Sciatic nerve (tissue), 2 donors: ENCODE measurements at places on chromosomes 6 and 20. TPM values are rescaled to one million over a fixed set of nuclear protein-coding genes. Genes with fewer than 3 reads are reported as not detected.

The VSTM2L gene
- total RNA-seq = 1.6 TPM

The CDSN gene
- total RNA-seq = not detected

The SYNDIG1 gene
- 17.9 TPM for total RNA-seq

The RCAN2 gene
- 14.8 TPM for total RNA-seq

The HLA-DRB5 gene
- 56.6 TPM for total RNA-seq

The VWA7 gene
- 0.94 TPM for total RNA-seq

The RAB44 gene
- total RNA-seq = 0.27 TPM

The SLC22A7 gene
- not detected for total RNA-seq

The TCP1 gene
- total RNA-seq = 107 TPM

The AIF1 gene
- total RNA-seq = 50.6 TPM

The CDC5L gene
- total RNA-seq = 20.3 TPM

The KIAA1755 gene
- total RNA-seq = 56.0 TPM

The MEI4 gene
- 0.13 TPM for total RNA-seq

The PLEKHG1 gene
- total RNA-seq = 57.7 TPM

The NKAIN4 gene
- total RNA-seq = 3.0 TPM

The SMPDL3A gene
- 9.3 TPM for total RNA-seq

The C6orf52 gene
- 1.1 TPM for total RNA-seq

The CNKSR3 gene
- total RNA-seq = 22.2 TPM

The HLA-DMB gene
- total RNA-seq = 46.9 TPM

The DLK2 gene
- total RNA-seq = 0.45 TPM

The SRSF12 gene
- total RNA-seq = 2.0 TPM

The FUT9 gene
- total RNA-seq = 0.27 TPM

The DEFB132 gene
- total RNA-seq = not detected

The GRM1 gene
- 0.45 TPM for total RNA-seq

The CST1 gene
- 2.5 TPM for total RNA-seq

The AGER gene
- 13.6 TPM for total RNA-seq

The FOXA2 gene
- not detected for total RNA-seq

The SNAP25 gene
- total RNA-seq = 2.5 TPM

The SH3BGRL2 gene
- total RNA-seq = 35.9 TPM

The PAX1 gene
- total RNA-seq = 0.27 TPM

The BPI gene
- 2.3 TPM for total RNA-seq

The CCDC170 gene
- 4.5 TPM for total RNA-seq

The RBM24 gene
- 3.1 TPM for total RNA-seq

The ECT2L gene
- 0.49 TPM for total RNA-seq

The KCNK15 gene
- total RNA-seq = 3.2 TPM

The PKIB gene
- total RNA-seq = 2.2 TPM

The FGD2 gene
- total RNA-seq = 19.7 TPM

The MAP1LC3A gene
- 72.1 TPM for total RNA-seq

The ERMARD gene
- total RNA-seq = 32.5 TPM

The NUDT3 gene
- 83.1 TPM for total RNA-seq

The EMILIN3 gene
- 9.9 TPM for total RNA-seq

The IBTK gene
- 38.2 TPM for total RNA-seq

The DPPA5 gene
- not detected for total RNA-seq

The TMEM244 gene
- total RNA-seq = not detected
